ENCODE measurements at places on chromosomes 11 and 22.

GRCh38 chr11:10611979-10612862 lies 43.8 kb upstream of the LYVE1 start:
- H3K4me3 ChIP-seq = no peak overlapping the region
- no peaks in the 10 kb centered on the region for H3K4me1 ChIP-seq
- peaks cover 13% of the 10 kb centered on the region for H3K27me3 ChIP-seq
- H3K36me3 ChIP-seq = no peaks in the 10 kb centered on the region

DNA sequence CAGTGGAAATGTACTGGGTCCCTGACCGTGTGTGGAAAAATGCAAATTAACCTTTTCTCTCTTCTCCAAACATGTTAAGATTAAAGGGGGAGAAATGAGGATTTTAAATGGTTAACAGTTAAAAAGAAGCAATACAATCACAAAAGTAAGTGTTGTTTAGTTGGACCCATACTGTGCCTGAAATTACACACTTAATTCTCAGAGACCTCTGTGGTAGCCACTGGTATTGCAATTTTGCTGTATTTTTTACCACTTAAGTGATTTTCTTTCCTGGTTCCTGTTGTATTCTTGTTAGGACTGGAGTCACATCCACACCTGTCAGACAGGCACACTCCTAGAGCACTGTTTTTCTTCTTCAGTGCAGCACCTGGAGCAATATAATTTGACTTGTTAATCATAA lies 179.6 kb upstream of the PDGFD start:
- no peaks in the 10 kb centered on the region for H3K4me1 ChIP-seq
- DNase-seq = no peak
- no peaks in the 10 kb centered on the region for H3K36me3 ChIP-seq
- no peak overlapping the region for H3K4me3 ChIP-seq
- peaks cover 2% of the 10 kb centered on the region for H3K27me3 ChIP-seq

DNA sequence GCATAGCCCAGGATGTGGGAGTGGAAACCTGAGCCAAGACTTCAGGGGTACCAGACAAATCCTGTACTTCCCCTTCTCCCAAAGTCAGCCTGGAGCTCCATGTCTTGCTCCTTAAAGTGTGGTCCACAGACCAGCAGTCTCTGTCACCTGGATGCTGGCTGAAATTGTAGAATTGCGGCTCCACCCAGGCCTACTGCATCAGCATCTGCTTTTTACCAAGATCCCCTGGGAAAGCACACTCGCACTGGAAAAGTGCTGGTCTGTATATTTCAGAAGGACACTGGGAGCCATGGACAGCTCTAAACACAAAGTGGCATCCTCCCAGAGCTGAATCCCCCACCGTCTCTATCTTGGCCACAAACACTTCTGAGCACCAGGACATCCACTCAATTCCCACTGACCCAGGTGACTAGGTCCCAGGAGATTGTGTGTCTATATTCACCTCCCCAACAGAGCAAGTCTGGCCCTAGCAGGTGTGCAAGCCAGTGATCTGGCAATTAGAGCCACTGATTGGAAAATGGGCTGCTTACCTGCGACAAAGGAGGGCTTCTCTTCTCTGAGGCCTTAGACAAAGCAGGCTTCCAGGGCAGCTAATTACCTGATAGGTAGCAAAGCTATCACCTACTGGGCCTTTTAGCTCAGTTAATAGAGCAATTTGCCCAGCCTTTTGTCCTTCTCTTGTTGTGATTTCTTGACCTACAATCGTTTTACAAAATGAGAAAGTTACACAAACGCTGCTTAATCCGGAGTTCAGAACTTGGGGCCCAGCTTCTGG lies 443.3 kb downstream of the MN1 start:
- H3K4me1 ChIP-seq = no peaks in the 10 kb centered on the region
- H3K36me3 ChIP-seq = no peaks in the 10 kb centered on the region
- H3K4me3 ChIP-seq = no peak overlapping the region
- no peak for DNase-seq
- H3K27ac ChIP-seq = no peak overlapping the region

- peaks cover 37% of the 10 kb centered on the region for H3K36me3 ChIP-seq
- no peak for DNase-seq
- H3K4me1 ChIP-seq = peaks cover 22% of the 10 kb centered on the region
- H3K27me3 ChIP-seq = no peaks in the 10 kb centered on the region
Observed at GRCh38 chr11:93743291-93743690, 1.8 kb downstream of the C11orf54 start.

GRCh38 chr11:78812513-78813293 lies 238.0 kb upstream of the NARS2 start:
- no peak overlapping the region for H3K27ac ChIP-seq
- no peak overlapping the region for H3K4me3 ChIP-seq
- no peaks in the 10 kb centered on the region for H3K36me3 ChIP-seq
- peaks cover 4% of the 10 kb centered on the region for H3K27me3 ChIP-seq
- H3K4me1 ChIP-seq = no peaks in the 10 kb centered on the region

GRCh38 chr11:77865805-77866204 lies 44.9 kb downstream of the AAMDC start:
- H3K36me3 ChIP-seq = peaks cover 5% of the 10 kb centered on the region
- DNase-seq = no peak
- no peak overlapping the region for H3K27ac ChIP-seq
- H3K4me3 ChIP-seq = no peak overlapping the region

GRCh38 chr11:61609000-61609979 lies 28.4 kb upstream of the SYT7 start:
- H3K4me1 ChIP-seq = no peaks in the 10 kb centered on the region
- DNase-seq = no peak
- no peak overlapping the region for H3K4me3 ChIP-seq
- peaks cover 15% of the 10 kb centered on the region for H3K27me3 ChIP-seq

DNA sequence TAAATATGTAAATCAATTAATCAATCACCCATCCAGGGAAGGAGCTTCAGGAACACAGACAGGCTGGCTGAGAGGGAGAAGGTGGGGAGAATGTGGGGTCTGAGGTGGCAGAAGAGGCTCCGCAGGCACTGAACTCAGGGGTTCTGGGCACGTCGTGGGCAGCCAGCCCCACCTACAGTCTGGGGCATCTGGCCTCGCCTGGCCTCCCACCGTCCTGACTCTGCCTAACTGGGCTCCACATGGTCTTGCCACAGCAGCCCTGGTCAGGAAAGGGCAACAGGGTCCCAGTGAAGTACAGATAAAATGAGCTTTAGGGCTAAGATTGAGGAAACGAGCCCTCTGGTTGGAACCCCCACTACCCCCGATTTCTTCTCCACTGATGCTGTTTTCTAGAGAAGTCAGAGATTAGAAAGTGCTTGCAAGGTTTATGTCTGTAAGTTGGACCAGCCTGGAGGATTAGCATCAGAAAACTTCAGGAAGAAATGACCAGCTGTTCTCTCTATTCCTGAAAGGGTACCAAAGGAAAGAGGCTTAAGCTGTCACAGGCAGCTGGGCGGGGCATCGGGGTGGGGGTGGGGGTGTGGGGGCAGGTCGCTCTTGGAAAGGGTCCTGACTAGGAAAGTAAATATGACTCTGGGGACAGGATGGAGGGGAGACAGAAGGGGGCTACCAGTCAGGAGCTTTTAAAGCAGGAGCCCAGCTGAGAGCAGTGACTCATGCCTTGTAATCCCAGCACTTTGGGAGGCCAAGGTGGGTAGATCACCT lies 261.7 kb downstream of the BUD13 start:
- DNase-seq = no peak
- H3K27me3 ChIP-seq = peaks cover 26% of the 10 kb centered on the region
- H3K4me1 ChIP-seq = no peaks in the 10 kb centered on the region
- no peak overlapping the region for H3K4me3 ChIP-seq
- no peaks in the 10 kb centered on the region for H3K36me3 ChIP-seq
- H3K27ac ChIP-seq = no peak overlapping the region

- no peaks in the 10 kb centered on the region for H3K4me1 ChIP-seq
- H3K27ac ChIP-seq = no peak overlapping the region
Observed at GRCh38 chr11:119474682-119475596, 52.0 kb upstream of the THY1 start.

GRCh38 chr11:128939591-128939990 lies 3.1 kb downstream of the TP53AIP1 start:
- no peaks in the 10 kb centered on the region for H3K36me3 ChIP-seq
- DNase-seq = no peak
- no peak overlapping the region for H3K27ac ChIP-seq
- no peak overlapping the region for H3K4me3 ChIP-seq
- H3K27me3 ChIP-seq = no peaks in the 10 kb centered on the region

All from activated CD4-positive, alpha-beta T cell treated with anti-CD3 and anti-CD28 coated beads for 36 hours (primary cell).